BJ (cell line): ENCODE measurements at places on chromosomes 5 and 9.

GRCh38 chr5:54944364-54944763 is 41.0 kb downstream of the ESM1 start:
- DNase-seq: no peak

DNA sequence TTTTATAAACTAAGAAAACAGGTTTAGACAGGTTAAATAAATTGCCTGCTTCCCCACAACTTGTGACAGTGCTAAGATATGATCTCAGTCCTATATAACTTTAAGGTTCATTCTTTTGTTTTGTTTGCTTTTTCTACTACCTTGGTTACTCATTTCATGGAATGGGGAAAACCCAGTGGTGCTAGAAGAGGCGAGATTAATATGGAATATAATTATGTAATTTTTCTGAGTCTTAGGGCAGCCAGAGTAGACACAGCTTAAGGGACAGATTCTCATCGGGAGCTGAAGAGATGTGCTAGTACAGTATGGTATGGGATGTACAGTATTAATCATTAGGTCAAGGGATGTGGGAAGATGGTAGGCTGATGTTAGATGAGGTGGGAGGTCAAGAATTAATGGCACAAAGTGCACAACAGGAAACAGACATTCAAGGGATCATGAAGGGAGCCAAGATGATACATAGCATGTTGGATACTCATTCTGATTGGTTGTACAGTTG is 6.2 kb downstream of the TRIM32 start:
- no peak for DNase-seq

- no peak for DNase-seq
These were observed 3.5 kb downstream of the DMXL1 start for GRCh38 chr5:119074419-119074818.

GRCh38 chr5:146079695-146080373 is 25.5 kb downstream of the PLAC8L1 start:
- no peak for DNase-seq

DNA sequence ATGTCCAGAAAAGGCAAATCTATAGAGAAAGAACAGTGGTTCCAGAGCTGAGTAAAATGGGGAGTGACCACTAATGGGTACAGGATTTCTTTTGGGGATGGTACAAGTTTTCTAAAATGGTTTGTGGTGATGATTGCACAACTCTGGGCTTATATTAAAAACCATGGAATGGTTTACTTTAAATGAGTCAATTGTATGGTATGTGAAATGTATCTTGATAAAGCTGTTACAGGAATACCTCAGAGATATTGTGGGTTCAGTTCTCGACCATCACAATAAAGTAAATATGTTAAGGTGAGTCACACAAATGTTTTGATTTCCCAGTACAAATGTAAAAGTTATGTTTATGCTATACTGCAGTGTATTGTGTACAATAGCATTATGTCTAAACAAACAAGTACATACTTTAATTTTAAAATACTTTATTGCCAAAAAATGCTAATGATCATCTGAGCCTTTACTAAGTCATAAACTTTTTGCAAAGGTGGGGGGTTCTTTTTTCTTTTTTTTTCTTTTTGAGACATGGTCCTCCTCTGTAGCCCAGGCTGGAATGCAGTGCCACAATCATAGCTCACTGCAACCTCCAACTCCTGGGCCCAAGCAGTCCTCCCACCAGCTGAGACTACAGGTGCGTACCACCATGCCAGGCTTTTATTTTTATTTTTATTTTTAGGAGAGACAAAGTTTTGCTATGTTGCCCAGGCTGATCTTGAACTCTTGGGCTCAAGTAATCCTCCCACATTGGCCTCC is 65.9 kb downstream of the SHOC1 start:
- peak; percentile 67 for DNase-seq

GRCh38 chr9:125119643-125120286 is 23.6 kb downstream of the SCAI start:
- DNase-seq: peak; percentile 67

GRCh38 chr5:321230-321725 is at the start of gene AHRR:
AHRR (plus strand) TSS chr5:321714; CDS start chr5:343903, 22,189 bp downstream.
- no peak for DNase-seq

DNA sequence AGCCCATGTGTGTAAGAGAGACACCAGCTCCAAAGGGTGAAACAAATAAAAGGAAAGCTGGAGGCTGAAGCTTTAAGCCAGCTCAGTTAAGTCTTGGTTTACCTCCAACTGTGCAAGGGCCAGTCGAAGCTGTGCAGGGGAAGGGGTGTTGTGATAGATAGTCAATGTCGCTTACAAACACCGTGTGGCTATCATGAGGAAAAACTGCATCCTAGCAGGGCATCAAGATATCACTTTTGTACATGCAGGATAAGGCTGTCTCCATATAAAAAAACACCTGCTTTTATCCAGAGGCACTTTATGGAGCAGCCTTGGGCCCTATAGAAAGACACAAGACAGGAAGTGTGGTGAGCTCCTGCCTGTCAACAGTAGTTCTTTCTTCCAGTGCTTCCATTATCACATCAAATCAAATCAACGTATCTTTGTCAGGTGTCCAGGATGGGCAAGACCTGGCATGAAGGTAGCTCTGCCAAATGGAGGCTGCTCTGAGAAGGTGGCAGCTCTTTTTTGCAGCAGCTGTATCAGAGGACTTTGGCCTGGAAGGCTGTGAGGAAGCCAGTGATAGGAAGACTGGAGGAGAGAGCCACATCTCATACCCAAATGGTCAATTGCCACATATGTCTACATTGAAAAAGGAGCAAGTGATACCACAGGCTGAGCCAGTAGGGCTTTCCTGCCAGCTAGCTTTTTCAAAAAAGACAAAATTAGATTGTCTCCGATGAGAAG is 29.3 kb upstream of the SELENOP start:
- no peak for DNase-seq

- DNase-seq: peak; percentile 15
These were observed 49.5 kb downstream of the TJP2 start for GRCh38 chr9:69223605-69224004.

DNA sequence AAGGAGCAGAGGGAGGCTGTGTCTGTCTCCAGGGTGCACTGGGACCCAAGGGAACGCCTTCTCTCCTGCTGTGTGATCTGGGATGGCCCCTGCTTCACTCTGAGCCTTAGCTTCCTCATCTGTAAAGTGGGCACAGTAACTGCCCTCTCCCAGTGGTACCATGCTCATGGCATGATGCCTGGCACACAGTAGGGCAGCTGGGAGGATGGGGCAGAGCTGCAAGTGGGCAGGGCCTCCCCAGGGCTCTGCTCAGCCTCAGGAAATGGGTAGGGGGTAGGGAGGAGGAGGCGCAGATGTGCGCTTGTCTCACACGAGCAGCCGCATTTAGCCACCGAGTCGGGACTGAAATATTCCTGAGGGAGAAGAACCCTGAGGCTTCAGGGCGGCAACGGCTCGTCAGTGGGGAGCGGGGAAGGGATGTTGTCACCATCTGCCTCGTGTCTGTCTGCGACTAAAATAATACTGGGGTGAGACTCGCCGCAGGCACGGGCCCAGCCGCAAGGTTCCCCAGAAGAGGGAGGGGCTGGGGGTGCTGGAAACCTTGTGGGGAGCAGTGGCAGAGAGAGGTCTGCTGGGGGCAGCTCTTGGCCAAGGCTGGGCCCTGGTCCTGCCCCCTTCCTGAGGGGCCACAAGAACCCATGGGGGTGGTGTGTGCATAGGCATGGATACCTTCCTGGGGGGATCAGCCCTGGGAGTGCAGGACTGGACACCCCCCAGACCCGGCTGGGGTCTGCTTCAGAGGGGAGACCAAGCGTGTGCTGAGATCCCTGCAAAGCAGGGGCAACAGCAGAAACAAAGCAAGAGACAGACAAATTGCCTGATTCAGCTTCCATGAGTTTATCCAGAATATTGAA is 55.2 kb upstream of the PSD2 start:
- no peak for DNase-seq

DNA sequence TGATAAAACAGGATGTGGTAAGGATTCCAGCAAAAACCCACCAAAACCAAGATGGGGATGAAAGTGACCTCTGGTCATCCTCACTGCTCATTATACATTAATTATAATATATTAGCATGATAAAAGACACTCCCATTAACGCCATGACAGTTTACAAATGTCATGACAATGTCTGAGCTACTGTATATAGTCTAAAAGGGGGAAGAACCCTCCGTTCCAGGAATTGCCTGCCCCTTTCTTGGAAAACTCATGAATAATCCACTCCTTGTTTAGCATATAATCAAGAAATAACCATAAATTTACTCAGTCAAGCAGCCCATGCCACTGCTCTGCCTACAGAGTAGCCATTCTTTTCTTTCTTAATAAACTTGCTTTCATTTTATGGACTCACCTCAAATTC is 96.4 kb upstream of the VLDLR start:
- no peak for DNase-seq

DNA sequence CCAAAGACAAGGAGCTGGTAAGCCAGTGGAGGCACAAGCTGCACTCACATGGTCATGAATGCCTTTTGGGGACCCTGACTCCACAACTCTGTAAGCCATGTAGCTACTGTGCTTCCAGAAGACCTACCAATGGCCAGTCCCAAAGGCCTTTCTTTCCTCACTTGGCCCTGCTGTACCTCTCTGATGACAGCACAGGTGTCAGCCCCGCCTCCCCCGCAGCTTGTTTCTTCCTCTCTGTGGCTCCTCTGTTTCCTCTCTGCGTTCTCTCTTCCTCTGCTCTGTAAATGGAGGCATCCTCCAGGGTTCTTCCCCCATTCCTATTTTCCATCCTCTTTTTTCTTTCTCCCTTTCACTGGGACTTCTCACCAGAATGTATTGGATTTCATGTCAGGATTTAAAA is 26.7 kb downstream of the SH3TC2 start:
- DNase-seq: no peak

DNA sequence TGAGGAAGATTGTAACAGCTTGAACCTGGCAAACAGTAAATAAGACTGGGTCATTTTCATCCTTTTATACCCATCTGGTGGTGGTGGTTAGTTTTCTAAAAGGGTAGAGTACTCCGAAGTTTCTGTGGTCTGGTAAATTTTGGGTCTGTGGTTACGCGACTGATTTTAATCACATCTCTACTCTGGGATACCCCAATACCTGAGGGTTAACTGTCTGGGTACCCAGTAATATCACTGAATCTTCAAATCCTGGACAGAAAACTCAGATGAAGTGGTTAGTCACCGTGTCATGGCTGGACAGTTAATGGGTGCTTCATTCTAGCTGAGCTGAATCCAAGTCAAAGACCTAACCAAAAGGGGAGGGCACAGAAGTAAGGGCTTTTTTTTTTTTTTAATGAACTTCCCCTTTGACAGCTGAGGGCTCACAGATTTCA is 474.2 kb downstream of the GADD45G start:
- DNase-seq: no peak

GRCh38 chr9:103867886-103868285 is 226.2 kb upstream of the SMC2 start:
- no peak for DNase-seq

GRCh38 chr9:76629205-76629990 is 134.8 kb upstream of the PCA3 start:
- DNase-seq: no peak

DNA sequence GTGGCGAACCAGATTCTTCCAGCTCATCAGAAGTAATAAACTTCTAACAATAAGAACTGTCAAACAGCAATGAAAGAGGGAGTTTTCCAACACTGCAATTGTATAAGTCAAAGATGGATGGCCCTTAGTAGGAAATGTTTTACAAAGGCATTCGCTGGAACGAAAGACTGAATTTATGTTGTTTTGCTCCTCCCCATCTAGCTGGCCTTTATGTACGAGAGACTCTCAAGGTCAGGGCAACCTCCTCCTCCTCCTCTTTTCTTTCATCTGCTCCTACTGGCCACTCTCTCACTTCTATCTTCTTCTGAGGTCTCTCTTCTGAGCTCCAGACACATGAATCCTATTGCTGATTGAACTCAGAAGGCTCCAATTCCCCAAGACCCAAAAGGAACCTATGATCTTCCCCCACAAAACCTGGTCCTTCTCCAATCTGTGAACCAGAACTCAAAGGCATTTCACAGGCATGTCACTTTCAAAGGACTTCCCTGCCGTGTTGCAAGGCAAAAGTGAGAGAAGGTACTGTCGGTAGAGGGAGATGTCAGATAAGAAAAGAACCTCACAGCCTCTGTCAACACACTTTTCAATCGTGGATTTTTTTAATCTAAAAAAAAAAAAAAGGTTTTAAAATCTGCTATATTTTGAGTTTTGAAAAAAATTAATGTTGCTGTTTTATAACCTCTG is 28.5 kb upstream of the PUM3 start:
- no peak for DNase-seq

- no peak for DNase-seq
These were observed 73.0 kb upstream of the NR4A3 start for GRCh38 chr9:99748676-99749075.

- no peak for DNase-seq
These were observed 139.8 kb downstream of the APBA1 start for GRCh38 chr9:69532396-69532795.

- no peak for DNase-seq
These were observed 124.6 kb upstream of the SARDH start for GRCh38 chr9:133862585-133863256.

DNA sequence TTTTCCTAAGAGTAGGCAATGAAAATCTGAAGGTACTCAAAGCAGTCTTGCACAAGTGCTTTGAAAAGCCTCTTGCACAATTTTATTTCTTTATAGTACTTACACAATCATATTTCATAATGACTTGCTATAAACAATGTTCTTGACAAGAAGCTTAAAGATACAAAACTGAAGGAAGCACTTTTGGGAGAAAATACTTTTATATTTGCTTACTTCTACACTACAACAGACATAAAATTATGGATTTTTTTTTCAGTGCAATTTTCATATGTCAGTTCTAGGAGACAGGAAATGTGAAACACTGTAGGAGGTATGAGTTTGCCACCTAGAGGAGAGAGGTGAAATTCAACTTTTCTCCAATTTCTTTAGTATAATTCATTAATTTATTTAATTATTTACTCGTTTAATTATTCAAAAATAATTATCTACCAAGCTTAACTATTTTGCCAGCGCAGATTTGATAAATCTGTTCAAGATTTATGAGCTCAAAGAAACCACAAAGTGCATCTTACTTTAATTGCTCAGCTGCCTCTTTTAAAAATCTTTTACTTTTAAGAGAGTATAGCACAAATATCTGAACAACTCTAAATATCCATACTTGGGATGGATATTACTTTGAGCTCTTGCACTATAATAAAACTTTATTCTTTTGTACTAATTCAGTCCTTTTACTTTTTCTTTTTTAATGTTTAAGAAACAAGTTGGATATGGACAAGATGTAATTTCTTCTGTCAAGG is 29.0 kb upstream of the CDKN2B start:
- no peak for DNase-seq

DNA sequence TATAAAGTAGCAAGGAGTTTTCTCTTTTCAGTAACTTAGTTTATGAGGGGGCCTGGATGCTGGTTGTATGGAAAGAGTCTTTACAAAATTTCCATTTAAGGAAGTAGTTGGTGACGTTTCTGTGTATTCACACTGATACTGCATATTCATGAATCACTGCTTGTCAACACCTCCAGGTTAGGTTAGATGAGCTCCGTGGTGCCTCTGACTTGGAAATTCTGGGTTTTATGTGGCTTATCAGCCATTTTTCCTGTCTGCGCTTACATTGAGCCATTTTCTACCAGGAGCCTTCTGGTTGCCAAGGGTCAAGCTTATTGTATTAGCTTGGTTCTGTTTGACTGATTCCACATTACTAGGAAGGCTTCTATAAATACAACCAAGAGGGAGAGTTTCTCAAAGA is 128.3 kb downstream of the SLC28A3 start:
- no peak for DNase-seq
